ENCODE measurements at places on chromosomes 2 and 18.
A peak's percentile ranks its signal among the peaks of the same experiment; 100 is the strongest.

DNA sequence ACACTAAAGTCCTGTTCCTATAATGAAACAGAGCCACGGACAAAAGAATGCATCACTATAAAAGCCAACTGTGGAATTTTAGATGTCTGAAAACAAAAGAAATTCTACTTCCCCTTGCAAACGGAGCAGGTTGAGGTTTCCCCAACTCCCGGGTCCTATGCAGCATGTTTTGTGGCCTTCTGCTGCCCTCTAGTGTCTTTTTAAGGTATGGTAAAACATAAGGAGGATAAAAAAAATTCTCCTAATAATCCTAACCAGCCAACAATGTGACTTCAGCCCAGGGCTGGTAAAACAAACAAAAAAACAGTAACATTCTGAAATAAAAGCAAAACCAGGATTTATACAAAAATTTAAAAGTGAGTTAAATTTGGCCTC, 539.5 kb downstream of the NRXN1 start:
- DNase-seq: peak; percentile 57

DNA sequence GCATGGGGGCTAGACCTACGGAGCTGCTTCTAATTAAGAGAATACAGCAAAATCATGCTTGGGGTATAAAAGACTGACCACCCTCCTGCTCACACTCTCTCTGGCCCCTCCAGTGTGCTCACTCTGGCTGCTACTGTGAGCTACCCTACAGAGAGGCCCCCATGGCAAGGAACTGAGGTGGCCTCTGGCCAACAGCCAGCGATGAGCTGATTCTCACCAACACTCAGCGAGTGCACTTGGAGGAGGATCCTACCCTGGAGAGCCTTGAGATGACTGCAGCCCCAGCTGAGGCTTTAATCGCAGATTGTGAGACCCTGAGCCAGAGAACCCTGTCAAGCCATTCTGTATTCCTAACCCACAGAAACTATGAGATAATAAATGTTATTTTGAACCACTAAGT, 88.2 kb downstream of the GFPT1 start:
- no peak for DNase-seq

- DNase-seq: no peak
These were observed 112.6 kb downstream of the ARHGAP28 start for GRCh38 chr18:6842081-6842480.

DNA sequence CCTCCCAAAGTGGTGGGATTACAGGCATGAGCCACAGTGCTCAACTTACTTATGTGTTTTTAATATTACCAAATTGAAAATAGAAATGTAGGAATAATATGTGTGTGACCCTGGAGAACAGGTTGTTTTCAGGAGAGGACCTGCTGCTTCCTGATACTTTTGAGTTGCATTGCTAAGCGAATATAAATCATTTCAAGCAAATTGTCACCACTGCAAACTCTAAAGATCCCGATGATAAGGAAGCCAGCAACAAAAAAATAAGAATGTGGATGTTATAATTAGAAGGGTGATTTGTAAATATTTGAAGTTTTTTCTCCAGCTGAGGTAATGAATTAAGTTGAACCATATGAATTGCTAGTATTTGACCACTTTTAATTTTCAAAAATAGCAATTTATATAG, 40.9 kb downstream of the ARHGEF33 start:
- DNase-seq: no peak

DNA sequence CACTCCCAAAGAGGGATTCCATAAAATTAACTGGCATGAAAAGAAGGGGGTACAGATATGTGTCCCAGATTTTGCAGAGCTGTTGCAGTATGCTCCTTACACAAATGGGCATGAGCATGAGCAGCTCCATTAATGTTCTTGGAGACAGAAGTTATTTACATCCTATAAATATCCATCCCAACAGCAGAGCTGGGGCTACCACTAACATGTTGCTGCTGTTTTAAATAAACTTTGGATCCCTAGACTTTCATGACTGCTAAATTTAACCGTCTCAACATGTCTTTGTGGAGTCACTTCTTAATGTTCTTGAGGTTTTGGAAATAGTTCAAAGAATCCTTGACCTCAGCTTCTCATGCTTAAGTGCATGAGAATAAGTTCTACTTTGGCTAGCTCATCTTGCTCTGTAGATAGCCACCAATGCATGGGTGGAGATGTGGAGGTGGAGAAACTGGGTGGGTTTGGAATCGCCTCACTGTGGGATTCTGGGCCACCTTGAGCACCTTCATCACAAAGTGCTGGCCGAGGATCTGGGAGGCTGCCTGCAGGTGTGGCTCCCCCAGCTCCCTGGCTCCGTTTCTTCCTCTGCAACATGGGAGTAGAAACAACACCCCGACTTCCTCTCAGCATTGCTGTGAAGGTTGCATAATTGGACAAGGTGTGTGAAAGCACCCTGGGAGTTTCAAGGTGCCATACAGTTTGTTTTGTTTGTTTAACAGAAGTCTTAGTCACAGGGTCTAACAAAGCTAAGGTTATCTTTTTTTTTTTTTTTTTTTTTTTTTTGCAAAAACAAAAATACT, 307.2 kb downstream of the MYCN start:
- DNase-seq: no peak

DNA sequence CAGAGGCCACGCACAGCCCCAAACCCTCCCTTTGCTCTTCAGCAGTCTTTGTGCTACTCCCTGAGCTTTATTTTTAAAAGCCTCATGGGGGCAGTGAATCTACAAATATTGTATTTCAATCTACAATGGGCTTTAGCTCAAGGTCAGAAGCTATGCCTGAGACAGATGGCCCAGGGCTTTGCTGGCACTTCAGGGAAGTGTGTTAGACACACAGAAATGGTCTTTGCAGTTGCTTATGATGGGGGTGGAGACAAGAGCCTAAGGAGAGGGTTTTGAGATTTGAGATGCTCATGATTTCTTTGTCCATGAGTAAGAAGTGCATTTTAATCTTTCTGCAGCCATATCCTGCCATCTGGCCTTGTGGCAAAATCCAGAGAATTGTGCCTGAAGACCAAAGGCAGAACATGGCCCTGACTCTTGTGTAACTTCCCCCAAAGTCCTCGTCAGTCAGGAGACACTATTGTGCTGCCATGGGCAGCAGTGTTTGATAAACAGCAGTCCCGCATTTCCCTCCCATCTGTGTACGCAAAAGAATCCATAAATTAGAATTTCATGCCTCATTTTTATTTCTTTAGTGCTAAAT, 92.6 kb downstream of the VAPA start:
- peak; percentile 90 for DNase-seq

GRCh38 chr18:22739789-22740188, 193.3 kb upstream of the RBBP8 start:
- no peak for DNase-seq

DNA sequence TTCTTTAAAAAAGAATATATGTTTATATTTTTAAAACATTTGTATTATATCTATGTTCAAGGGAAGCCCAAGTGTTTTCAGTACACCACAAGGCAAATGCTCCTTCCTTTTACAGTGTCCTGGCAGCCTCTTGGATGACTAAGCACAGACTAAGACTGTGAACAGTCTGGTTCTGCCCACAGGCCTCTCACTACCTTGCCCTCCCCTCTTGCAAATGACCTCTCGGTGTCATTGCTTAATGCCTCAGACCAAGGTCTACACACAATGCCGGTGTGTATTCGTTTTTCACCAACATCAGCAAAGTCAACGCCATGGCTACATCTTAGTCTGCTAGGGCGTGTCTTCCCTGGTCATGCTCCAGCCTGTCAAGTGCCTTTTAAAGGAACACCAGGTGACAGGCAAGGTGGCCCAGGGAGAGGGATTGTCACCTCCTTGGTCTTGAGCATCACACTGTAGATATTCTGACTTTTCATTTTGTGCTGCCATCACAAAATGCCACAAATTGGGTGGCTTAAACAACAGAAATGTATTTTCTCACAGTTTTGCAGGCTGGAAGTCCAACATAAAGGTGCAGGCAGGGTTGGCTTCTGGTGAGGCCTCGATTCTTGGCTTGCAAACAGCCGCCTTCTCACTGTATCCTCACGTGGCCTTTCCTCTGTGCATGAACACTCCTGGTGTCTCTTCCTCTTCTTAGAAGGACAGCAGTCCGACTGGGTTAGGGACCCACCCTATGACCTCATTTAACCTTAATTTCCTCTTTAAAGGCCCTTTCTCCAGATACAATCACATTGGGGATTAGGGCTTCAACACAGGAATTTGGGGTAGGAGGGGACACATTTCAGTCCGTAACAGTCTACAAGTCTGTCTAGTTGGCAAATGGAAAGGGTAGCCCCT, 266.5 kb downstream of the KLHL29 start:
- no peak for DNase-seq

DNA sequence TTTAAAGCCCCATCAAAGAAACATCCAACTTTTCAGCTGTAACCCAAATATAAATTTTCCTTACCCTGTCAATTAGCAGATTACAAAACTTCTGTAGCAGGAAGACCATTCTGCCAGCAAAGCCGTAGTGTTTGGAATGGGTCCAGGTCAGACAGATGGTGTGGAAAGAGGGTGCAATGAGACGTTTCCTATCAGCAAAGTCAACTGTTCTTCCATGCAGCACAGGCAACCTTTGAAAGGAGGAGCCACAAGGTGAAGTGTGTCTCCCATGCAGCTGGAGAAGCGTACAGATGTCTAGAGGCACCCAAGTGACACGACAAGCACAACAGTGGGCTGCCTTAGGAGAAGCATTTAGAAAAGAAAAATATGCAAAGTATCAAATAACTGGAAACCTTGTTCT, 83.7 kb downstream of the SP3 start:
- DNase-seq: peak; percentile 61

DNA sequence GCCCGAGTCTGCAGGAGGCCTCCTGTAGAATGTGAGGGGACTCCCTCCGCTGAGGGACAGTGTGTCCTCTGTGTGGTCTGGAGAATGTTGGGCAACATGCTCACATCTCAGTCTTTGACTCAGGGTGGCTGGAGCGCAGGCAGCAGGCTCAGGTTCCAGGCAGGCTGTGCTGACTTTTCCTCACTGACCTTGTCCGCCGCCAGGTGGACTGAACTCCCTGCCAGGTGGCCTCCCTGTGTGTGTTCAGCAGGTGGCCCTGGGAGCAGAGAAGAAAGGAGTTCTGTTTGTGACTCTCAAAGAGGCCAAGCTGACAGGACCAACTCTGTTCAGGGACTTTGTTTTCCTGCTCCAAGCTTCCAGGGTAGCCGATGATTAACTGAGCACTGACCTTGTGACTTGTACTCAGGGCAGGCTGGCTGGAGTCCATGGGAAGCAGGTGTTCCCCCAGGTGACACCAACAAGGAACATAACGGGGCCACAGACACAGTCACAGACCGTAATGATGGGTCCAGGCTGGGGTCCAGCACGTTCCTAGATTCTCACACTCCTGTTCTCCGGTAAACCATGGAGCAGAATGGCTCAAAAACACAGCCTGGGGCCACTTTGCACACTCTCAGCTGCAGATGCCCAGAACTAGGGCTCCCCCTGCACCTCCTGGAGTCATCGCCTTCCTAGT, 439.8 kb downstream of the RNF144A start:
- no peak for DNase-seq

GRCh38 chr2:39787950-39788349, 8.9 kb upstream of the THUMPD2 start:
- no peak for DNase-seq

DNA sequence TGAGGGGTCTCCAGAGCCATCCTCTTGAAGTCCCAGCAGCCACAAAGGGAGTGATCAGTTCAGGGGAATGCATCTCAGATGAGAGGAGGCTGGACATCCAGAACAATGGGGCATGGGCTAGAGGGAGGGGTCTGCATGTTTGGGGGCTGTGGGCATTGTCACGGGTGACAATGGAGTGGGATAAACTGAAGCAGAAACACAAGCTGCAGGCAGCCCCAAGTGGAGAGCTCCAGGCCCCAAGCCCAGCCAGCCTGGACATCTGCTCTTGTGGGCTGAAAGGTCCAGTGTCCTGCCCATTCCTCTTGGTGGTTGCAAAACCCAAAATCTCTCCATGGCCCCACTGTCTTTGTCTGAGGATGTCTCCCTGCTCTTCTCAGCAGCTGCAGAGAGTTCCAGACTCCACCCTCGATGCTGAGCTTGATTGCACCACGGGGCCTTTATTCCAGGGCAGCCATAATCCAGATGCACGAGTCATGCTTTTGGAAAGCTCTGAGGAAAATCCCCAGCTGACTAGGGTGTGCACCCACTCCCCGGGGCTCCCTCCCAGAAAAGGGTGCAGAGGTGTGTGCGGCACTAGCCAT, 149.4 kb downstream of the TNS1 start:
- DNase-seq: no peak

GRCh38 chr2:9333591-9334171, 89.6 kb downstream of the ITGB1BP1 start:
- peak; percentile 76 for DNase-seq

DNA sequence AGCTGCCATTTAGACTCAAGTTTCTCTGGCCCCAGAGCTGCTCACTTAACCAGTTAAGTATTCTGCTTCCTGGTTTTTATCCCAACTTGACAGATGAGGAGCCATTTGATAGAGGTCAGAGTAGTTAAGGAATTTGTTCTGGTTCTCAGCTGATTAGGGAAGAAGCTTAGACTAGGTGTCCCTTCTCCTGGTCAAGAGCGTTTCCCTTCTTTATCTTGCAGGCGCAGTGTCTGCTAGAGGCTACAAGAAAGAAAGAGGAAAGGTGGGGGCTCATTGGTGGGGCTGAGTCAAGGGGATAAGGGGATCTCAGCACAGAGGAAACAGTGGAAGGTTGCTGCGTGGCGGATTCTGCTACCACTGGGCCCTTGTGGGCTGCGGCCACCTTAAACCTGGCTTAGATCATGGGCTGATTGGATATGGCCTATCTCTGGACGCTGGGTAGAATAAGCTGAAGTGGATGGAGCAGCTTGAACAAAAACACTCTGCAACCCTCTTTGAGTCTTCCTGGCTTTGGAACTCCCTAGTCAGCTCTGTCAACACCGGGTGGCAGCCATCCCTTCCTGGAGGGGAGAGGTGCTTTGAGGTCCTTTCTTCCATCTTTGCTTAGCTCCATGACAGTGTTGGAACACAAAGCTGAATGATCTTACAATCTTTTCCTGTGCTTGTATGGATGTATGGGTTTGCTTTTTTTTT, 70.8 kb downstream of the QPCT start:
- DNase-seq: peak; percentile 69

- no peak for DNase-seq
These were observed 67.7 kb downstream of the MCFD2 start for GRCh38 chr2:46847726-46848412.

GRCh38 chr2:40558761-40559160, 106.9 kb upstream of the SLC8A1 start:
- DNase-seq: no peak

- peak; percentile 32 for DNase-seq
These were observed 6.4 kb upstream of the PTPN4 start for GRCh38 chr2:119753041-119753929.

GRCh38 chr2:98828369-98828744, 97.4 kb upstream of the MGAT4A start:
- no peak for DNase-seq

- no peak for DNase-seq
These were observed 533.4 kb downstream of the NYAP2 start for GRCh38 chr2:225932811-225933413.

- DNase-seq: no peak
These were observed 407.2 kb upstream of the CDH7 start for GRCh38 chr18:65343571-65343970.

- peak; percentile 70 for DNase-seq
These were observed 173.0 kb downstream of the CTIF start for GRCh38 chr18:48711651-48712486.

- DNase-seq: no peak
These were observed 70.5 kb downstream of the CPS1 start for GRCh38 chr2:210626849-210627248.

- no peak for DNase-seq
These were observed 137.3 kb downstream of the GALNT14 start for GRCh38 chr2:31000970-31001369.

GRCh38 chr2:62152000-62152399, 43.9 kb upstream of the B3GNT2 start:
- no peak for DNase-seq

GRCh38 chr2:156901373-156902031, 356.0 kb upstream of the GALNT5 start:
- DNase-seq: no peak

GRCh38 chr2:231367178-231367577, 28.3 kb upstream of the B3GNT7 start:
- no peak for DNase-seq

Data from WERI-Rb-1 (cell line).